ENCODE measurements at places on chromosomes 5 and 9.

DNA sequence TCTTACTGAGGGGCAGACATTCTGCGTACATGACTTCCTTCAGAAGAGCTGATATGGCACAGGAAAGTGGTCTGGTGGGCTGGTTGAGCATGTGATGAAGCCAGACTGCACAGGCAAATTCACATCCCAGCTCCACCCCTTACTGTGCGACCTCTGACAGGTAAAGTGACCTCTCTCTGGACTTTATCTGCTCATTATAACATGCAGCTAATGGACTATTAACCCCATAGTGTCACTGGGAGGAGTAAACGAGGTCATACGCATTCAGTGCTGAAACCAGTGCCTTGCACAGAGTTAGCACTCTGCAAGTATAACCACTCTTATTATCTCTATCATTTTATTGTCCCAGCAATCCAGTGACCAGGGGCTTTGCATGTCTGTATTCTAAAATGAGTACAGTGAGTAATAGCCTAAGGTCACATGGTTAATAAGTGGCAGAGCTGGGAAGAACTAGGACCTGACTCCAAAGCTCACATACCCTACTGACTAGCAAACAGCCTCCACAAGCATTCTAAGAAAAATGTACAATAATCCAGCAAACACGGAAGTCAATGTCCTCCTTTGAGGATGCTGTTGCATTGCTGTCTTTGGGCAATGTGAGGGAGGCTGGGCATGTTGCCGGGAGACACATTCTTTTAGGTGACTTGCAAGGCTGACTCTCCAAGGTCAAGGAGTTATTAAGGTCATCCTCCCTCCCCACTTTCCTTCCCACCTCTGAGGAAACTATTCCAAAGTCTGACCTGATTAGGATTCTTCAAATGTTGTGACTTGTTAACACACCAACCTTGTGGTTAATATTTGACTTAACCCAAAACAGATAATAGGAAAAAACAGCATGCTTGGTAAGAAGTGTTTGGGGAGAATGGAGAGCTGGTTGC, 19.0 kb downstream of the GLRX start:
- DNase-seq: no peak

- DNase-seq: no peak
Measured at GRCh38 chr9:77450085-77450475, 198.0 kb downstream of the GNA14 start.

GRCh38 chr9:134320126-134320867, 6.0 kb upstream of the RXRA start:
- DNase-seq: no peak

GRCh38 chr5:75331-76320, 16.3 kb upstream of the PLEKHG4B start:
- DNase-seq: no peak

DNA sequence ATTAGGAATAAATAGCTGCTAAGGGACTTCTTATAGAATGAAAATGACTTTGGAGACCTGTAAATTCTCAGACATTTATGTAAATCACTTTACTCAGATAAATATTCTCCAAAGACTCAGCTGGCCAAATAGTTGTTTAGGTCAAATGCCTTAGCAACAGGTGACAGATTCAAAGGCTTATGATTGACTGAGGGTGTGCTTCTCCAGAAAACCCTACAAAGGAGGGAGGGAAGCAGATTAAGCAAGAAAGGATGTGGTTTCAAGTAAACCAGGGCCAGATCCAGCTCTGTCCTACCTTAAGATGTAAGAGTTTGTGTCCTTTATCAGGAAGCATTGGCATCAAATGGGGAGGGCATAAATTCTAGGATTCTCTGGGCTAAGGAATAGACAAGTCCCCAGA, 433.0 kb downstream of the TLE1 start:
- no peak for DNase-seq

DNA sequence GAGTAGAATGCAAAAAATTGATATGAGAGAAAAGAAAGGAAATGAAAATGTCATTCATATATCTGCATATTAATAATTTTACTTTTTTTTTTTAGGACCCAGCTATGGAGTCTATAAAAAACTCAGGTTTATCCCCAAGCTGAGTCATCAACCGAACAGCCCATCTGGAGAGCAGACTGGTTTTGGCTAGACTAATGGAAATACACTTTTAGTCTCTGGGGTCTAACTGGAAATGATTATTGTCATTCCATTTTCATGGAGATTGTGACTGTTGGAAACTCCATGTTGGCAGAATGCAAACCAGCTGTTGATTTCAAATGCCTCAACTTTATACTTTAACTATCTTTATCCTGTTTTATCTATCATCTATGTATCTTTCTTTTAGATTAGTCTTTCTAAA, 28.7 kb downstream of the ANXA1 start:
- no peak for DNase-seq

- no peak for DNase-seq
Measured at GRCh38 chr5:172911976-172912375, 47.2 kb upstream of the RPL26L1 start.

- DNase-seq: no peak
Measured at GRCh38 chr9:36125062-36125855, 11.3 kb upstream of the GLIPR2 start.

DNA sequence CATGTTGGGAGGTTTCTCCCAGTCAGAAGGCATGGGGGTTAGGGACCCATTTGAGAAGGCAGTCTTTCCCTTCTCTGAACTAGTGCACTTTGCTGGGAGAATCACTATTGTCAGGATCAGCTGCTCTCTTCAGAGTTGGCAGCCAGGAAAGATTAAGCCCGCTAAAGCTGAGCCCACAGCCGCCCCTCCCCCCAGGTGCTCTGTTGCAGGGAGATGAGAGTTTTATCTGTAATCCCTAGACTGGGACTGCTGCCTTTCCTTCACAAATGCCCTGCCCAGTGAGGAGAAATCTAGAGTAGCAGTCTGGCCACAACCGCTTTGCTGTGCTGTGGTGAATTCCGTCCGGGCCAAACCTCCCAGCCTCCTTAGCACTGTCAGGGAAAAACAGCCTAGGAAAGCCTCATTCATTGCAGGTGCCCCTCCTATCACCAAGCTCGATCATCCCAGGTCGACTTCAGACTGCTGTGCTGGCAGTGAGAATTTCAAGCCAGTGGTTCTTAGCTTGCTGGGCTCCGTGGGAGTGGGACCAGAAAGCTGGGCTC, 69.8 kb downstream of the CNTLN start:
- DNase-seq: no peak

DNA sequence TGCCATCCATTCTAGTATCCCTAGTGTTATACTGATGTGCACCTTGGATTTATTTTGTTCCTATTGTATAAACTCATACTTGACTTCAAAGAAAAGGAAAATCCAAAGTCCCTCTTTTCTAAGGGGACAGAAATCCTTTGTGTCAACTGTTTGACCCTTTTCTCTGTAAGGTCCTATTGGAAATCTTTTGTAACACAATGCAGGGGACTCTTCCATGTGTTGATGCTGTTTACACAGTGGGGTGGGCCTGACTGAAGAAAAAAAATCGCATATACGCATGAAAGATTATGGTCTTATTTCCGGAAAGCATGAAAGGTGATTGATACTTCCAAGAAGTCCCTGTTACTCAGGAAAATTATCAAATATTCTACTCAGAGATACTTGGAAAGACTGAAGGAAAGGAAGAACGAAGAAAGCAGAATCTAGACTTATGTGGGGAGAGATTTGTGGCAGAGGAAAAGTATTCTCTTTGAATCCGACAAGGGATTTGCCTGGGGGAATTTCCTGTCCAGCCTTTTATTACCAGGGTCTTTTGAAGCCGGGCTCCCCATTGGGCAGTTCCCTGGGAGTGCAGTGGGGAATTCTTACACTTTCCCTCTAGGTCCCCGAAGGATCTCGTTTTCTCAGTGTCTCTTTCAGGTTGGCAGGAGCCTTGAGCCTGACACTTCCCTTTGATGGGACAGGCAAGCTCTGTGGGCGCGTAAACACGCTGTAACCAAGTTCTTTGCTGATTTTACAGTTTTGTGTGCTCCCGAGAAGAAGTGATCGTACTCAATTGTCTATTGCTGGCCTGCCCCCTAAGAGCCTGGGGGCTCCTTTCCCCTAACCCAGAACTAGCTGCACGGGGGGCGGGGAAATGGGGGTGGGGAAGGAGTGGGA, 779 bp upstream of the VCAN start:
- no peak for DNase-seq

GRCh38 chr5:35656721-35657120, 39.1 kb downstream of the SPEF2 start:
- no peak for DNase-seq

DNA sequence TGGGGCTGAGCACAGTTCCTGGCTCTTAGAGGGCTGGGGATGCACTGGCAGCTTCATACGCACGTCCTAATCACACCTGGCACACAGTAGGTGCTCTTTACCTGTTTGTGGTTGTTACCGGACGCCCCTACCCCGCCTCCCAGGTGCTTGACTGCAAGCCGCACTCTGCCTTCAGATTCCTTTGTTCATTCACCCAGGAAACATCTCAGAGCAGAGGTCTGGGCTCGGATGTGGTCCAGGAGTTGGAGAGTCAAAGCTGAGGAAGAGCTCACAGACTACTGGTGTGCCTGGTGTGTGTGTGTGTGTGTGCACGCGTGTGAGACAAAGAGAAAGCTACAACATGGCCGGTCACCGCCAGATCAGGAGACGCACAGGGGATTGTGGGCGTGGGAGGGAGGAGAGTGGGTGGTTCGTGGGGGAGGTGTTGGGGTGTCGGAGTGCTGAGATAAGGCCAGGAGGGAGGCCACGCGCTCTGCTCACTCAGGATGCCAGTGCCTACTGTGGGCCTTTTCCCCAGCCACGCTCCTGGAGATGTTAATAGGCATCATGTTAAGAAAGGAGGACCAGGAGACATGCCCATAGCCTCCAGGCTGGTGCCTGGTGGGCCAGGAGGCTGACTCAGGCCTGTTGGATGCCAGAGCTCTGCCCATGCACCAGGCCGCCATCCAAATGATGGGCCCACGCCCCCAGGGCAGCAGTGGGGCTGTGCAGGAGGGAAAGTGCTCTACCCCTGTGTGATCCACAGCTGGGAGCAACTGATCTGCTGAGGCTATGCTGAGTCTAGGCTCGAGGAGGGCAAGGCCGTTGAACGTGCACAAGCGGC, 39.9 kb downstream of the CRB2 start:
- no peak for DNase-seq

DNA sequence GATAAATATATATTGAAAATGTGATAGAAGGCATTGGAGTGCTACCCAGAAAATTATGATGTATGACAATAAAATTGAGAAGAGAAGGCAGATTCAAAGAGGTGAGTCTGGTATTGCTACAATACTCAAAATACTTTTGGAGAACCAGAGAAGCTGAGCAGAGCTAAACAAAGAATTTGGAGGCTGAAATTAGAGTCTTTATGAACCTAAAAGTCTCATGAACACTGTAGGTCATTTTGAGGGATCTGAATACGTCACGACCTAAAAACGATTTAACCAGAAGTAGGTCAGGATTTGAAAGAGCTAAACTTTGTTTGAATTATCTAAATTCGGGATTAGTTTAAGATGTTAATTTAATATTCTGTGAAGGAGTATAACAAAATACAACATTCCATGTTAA, 182.4 kb upstream of the CDH9 start:
- DNase-seq: no peak

DNA sequence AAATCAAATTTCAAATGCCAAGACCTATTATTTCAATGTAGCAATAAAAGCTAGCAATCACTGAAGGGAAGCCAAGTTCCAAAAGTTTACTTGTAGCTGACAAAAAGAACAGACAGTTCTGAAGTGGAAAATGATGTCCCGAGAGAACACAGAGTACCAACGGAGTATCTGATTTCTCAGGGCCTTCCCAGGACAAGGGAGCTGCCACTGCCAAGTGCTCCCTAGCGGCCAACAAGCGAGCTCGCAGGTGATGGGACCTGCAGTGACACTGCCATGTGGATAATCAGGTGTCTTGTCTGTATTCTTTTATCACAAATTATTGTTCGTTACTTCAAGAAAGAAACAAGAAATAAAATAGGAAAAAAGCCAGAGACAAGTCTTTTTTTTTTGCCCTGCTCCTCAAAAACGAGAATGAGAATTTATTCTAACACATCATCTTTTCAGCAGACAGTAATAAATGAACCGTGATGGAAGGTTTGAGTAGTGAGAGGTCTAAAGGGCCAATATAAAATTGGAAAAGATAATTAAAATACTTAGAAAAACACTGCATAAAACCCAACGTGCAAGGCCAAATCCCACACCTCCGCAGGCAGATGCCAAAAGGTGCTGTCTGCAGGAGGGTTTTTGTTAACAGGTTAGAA, 159.4 kb downstream of the MYO10 start:
- DNase-seq: no peak

GRCh38 chr5:57466544-57466943, 16.1 kb downstream of the ACTBL2 start:
- no peak for DNase-seq

- no peak for DNase-seq
Measured at GRCh38 chr9:134304690-134305089, 21.6 kb upstream of the RXRA start.

- no peak for DNase-seq
Measured at GRCh38 chr5:167355346-167355745, 936.1 kb upstream of the WWC1 start.

DNA sequence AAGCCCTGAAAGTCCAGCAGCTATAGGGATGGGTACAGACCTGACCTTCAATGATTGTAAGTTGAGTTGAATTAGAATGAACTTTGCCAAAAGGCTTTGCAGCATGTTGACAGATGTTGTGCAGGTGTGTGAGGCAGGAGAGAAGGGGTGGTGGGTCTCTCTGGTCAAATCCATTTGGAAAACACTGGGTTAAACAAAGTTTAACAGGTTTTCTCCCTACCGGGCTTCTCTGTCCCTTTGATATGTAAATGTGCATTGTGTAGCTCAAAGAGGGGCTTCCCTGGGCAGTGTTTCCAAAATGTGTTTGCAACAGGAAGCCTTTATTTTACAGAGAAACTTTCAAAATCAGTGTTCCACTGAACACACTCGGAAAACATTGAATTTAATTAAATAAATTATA, 72.1 kb upstream of the BRINP1 start:
- no peak for DNase-seq

DNA sequence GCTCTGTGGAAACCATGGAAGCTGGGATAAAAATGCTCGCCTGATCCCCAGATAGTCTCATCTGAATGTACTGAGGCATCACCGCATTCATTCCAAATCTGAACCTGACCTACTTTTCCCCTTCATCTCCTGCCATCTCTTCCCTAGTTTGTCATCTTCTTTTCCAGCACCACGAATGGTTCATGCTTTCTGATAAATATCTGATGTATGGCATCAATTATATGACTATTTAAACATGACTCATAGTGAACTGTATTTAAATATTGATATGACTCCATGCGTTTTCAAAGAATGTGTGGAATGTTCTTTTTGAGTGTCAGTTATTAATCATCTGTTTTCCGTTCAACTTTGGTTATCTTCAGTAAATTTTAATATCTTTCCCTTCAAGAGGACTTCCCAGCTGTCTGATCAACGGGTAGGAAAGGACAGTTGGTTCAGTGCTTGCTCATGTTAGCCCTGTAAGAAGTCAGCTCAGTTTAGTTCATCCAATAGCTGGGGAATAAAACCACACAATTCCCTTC, 21.1 kb downstream of the BASP1 start:
- no peak for DNase-seq
